ENCODE measurements at places on chromosomes 6 and 20.

DNA sequence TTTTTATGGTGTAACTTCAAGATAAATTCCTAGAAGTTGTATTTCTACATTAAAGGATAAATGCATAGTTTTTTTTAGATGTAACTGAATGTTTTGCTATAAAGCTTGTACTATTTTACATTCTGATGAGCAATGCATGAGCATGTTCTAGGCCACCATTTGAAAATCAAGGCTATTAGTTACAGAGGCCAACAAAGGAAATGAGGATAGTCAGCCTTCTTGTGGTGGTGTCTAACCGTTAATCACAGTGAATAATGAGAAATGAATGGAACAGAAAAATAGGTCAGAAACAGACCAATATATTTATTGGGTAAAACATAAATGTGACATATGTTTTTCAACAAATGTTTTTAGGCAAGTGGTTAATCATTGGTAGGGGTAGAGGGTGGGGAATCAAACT, 37.6 kb upstream of the L3MBTL3 start:
- DNase-seq = no peak

DNA sequence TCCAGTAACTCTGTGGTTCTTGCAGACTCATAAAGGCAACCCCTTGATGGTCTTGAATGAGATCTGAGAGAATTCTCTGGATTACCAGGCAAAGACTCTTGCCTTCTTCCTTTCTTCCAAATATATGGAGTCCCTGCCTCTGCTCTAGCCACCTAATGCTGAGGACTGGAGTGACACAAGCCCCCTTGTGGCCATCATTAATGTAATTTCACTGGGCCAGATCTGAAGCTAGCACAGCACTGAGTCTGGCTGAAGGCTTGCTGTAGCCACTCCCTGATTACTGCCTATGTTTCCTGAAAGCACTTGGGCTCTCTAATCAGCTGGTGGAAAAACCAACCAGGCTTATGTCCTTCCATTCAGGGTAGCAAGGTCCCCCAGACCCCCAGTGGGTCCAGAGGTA, 559.3 kb upstream of the IRAK1BP1 start:
- no peak for DNase-seq

DNA sequence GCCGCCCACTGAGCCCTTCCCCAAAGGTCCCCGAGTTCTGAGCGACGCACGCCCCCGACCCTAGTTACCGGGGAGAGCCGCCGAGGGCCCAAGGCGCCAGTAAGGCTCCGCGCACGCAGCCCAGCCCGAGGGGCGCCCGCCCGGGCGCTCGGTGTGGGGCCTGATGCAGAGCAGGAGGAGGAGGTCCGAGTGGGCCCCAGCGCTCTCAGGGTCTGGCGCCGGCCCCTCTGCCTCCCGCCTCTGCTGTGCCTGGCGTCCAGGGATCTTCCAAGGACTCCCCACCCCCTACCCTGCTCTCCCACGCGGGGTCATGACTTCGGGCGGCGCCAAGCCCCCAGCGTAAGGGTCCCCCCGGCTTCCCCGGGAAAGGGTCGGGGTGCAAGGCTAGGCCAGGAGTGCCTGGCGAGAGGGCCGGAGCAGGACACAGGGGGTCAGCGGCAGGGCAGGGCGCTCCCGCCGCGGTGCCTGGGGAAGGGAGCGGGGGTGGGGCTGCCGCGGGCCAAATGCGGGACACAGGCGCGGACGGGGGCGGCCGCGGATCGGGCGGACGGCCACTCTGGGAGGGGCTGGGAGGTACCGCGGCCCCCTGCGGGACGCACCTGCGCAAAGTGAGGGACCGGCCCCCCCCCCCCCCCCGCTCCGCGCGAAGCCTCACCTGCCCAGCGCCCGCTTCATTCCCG, 637 bp downstream of the ABHD12 start:
- DNase-seq = peak; percentile 63

DNA sequence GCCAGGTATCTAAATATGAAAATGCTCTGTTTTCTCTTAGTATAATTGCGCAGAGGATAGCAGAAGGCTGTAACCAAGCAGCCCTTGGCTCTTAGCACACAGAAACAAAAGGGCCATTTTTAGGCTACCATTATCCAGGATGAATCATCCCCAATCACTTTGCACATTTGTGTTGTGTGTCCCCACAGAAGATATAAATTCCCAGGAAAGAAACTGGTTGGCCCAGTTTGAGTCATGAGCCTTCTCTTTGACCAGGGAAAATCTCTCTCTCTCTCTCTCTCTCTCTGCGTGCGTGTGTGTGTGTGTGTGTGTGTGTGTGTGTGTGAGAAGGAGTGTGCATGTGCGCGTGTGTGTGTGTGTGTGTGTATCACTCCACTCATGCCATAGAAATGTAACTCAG, 178.5 kb downstream of the FRK start:
- no peak for DNase-seq

DNA sequence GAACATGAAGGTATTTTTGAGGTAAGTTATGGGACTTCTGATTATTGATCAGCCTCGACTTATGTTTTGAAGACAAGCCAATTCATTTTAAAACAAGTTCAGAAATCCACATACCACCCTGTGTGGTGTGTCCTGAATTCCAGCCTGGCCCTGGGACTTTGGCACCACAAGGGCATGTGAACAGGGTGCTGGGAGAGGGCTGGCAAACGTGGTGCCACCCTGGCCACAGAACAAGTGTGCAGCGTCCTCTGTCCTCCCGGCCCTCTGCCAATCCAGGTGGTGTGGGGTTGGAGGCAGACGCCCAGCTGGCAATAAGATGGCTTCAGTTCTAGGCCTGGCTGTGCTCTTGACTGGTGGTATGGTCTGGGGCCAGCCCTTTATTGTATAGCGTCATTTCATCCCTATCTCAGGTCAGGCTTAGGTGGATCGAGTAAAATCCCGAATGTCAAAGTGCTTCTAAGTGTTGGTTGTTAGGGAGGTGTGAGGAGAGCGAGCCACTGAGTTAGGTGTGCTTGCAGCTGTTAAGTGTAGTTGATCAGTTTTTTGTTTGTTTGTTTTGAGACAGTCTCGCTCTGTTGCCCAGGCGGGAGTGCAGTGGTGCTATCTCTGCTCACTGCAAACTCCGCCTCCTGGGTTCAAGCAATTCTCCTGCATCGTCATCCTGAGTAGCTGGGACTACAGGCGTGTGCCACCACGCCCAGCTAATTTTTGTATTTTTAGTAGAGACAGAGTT, 84.2 kb downstream of the RNF144B start:
- DNase-seq = no peak

DNA sequence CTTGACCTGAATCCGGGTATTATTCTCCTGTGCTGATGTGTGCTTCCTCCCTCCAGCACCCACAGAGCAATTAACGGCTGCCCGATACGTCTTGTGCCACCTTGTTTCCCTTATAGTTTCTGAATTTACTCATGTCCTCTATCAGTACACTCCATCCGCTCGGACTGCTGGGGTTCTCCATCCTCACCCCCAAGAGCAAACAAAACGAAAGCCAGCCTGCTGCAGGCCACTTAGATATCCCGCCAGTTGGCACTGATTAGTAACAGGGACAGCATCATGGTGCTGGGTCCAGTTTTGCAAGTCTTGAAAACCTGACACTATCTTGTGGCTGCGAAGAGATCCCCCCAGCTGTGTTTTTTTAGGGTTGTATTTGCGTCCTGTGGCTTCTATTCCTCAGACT, 71.8 kb downstream of the SSR1 start:
- no peak for DNase-seq

DNA sequence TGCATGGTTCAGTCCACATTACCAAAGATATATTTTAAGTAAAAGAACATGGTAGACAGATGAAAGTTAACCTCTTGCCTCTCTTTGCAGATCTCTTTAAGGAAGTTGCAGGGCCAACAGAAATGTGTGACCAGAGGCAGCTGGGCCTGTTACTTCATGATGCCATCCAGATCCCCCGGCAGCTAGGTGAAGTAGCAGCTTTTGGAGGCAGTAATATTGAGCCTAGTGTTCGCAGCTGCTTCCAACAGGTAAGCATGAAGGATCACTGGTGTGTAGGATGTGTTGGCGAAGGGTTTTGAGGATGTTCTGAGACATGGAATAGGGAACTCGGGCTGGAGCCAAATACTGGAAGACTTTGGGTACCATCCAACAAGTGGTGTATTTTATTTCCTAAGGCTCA, 508.6 kb downstream of the UTRN start:
- no peak for DNase-seq

Data from GM10248 (cell line).